ENCODE measurements at places on chromosomes 6 and 20.

DNA sequence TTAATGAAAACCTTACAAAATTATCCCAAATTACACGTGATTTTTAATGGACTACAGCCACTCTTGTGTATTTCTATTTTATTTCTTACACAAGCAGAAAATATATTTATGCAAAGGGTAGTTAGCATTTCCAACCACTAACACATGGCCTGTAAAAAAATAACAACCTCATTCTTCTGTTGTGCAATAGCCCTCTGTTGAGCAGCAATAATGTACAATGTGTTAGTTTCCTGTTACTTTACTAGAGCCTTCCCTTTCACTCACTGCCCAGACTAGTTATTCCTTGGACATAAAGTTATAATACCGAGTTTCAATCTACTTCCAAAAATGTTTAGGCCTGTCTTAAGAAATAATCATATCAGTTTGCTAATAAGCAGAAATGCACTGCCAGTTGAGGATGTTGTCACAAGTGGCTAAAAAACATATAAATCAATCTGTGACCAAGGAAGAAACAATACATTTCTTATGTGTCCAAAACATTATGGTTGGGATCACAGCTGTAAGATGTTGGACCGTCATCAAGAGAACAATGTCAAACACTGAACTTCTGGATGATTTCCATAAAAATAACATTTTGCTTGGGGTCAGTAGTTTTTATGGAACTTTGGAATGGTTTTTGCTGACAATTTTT, 73.6 kb upstream of the RNF146 start:
- DNase-seq, result peak; percentile 82

- DNase-seq, result no peak
Measured at GRCh38 chr6:7703148-7703680, 22.7 kb upstream of the BMP6 start.

DNA sequence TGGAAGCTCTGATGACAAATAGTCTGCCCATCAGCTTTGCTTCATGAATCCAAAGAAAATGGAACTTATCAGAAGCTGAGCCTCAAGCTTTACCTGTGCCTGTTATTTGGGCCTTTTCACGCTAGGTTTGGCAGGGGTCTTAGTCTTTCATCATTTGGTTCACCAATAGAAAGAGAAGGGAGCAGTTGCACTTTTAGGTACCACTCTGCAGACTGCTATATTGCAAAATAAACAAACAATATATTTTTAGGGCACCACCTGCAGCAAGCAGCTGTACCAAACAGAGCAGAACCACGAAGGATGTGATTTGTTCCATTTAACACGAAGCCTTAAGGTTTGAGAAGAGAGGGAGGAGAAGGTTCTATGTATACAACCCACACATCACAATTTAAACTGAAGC, 291.4 kb upstream of the RNF217 start:
- no peak for DNase-seq

DNA sequence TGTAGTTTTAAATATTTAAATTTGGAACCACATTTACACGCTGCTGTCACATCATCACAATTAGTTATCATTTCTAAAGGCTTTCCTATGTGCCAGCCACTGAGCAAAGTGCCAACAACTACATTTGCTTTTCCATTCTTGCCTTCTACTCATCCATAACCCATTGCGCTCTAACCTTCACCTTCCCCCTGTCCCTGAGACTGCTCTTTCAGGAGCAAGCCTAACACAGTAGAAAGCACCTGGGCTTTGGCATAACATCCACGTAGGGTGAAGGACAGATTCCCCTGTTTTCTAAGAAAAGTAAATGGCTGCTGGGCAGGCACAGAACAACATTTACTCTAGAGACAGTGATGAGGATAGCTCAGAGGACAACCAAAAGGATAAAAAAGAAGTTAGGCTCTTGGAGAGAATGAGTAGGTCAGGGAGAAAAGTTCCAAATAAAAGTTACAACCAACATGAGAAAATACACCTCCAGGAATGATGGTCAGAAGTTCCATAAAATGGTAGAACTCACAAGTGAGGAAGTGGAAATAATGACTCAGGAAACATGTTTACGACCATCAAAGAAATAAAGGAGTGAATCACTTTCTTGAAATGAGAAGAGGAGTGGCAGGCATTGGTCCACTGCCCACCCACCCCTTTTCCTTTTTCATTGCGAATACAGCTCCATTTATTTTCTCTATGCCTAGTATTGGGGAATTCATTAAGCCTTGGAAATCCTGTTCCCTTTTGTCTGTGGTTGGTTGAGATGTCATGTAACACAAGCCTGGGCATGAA, 77.2 kb downstream of the PFDN4 start:
- DNase-seq, result peak; percentile 40

DNA sequence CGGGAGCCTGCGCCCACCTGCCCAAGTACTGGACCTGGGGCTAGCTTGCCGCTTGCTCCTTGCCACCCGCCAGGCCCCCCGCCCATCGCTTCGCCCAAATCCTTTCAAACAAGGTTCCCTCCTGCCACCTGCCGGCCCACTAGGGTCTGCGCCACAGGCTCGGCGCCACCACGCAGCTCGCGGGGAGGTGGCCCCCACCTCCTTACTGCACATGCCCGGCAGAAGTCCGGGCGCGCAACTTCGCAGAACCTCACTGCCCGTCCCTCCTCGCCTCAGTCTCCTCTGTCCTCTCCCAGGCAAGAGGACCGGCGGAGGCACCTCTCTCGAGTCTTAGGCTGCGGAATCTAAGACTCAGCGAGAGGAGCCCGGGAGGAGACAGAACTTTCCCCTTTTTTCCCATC, 11.2 kb downstream of the GNAS-AS1 start:
- peak; percentile 17 for DNase-seq

- DNase-seq, result peak; percentile 16
Measured at GRCh38 chr6:70973604-70974003, 16.7 kb upstream of the B3GAT2 start.

GRCh38 chr20:11719153-11719552, 198.5 kb upstream of the BTBD3 start:
- no peak for DNase-seq

- no peak for DNase-seq
Measured at GRCh38 chr6:168404560-168404959, 36.4 kb upstream of the SMOC2 start.

DNA sequence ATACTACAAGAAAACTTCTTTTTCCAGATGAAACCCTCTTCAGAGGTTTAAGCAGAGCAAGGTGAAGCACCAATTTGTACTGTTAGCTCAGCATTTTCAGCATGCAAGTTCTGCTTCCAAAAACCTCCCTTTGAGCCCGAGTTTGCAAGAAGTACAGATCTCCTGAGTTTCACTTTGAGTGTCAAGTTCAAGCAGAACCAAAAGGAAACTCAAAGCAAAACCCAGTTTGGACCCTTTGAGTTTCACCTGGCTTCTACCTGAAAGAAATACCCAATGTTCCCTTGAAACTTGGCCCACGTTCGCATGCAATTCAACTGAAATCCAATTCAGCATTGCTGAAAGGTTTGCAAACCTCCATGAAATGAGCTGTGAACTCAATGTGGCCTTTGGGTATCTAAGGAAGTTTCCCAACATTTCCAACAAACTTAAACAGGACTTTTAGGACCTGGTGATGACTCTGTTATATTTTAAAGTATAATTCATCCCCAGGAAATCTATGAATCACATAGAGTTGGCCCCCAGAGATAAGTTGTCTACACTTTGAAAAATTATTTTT, 62.9 kb upstream of the HBS1L start:
- DNase-seq, result no peak

- DNase-seq, result peak; percentile 24
Measured at GRCh38 chr20:5688431-5688972, 61.7 kb upstream of the SHLD1 start.

- no peak for DNase-seq
Measured at GRCh38 chr6:48775157-48775556, 664.2 kb upstream of the PTCHD4 start.

DNA sequence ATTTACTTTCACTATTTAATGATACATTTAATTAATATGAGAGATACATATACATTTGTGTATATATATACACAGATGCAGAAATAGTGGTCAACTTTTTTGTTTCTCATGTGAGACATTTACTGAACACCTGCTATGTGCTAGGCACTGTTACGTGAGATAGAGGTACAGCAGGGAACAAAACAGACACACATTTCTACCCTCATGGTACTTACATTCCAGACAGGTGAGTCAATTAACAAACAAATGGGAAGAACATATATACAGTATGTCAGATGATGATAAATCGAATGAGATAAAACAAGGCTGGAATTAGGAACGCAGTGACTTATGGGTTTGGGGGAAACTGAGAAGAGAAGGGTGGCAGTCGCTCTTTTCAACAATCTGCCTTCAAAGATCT, 5.1 kb downstream of the TFB1M start:
- DNase-seq, result peak; percentile 20

GRCh38 chr6:165834613-165835259, 171.7 kb upstream of the PDE10A start:
- peak; percentile 26 for DNase-seq

- no peak for DNase-seq
Measured at GRCh38 chr6:82097676-82098075, 149.9 kb downstream of the IBTK start.

GRCh38 chr6:1372690-1373089, 16.7 kb upstream of the FOXF2 start:
- no peak for DNase-seq

DNA sequence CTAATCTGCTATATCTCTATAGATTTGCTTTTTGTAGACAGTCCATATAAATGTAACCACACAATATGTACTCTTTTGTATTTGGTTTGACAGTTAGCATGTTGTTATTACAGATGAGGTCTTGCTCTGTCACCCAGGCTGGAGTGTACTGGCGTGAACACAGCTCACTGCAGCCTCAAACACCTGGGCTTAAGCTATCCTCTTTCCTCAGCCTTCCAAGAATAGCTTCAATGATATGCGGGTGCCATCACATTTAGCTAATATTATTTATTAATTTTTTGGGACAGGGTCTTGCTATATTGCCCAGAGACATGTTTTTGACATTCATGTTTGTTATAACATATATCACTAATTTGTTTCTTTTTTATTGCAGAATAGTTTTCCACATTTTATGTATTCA, 10.8 kb downstream of the REPS1 start:
- no peak for DNase-seq

- DNase-seq, result no peak
Measured at GRCh38 chr6:104365451-104366234, 494.1 kb downstream of the HACE1 start.

GRCh38 chr20:33709398-33709797, 10.7 kb downstream of the PXMP4 start:
- peak; percentile 20 for DNase-seq

- no peak for DNase-seq
Measured at GRCh38 chr6:47342824-47343223, 33.1 kb upstream of the TNFRSF21 start.

Data from fibroblast of mammary gland (primary cell).